ENCODE measurements at places on chromosomes 13 and 19. TPM values are rescaled to one million over a fixed set of nuclear protein-coding genes. Genes with fewer than 3 reads are reported as not detected.
A peak's percentile ranks its signal among the peaks of the same experiment; 100 is the strongest.

Gene VRK3
- total RNA-seq = 33.6 TPM

GRCh38 chr13:99982731-99983498, 1.3 kb downstream of the ZIC2 start:
- no peak for DNase-seq

DNA sequence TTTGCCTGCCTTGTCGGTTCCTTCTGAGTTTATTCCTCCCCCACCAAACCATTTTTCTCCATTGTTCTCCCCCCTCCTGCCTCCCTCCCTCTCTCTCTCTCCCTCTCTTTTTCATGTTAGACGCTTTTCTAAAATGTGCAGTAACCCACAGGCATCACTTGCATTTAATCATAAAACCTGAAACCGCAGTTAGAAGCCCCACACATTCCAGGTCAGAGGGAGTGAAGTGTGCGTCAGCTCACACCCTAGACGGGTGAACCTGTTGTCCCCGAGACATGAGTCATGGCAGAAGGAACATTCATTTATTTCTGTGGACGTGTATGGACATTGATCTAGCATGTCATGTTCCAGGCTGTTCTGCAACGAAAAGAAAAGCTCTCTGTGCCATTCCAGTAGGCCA, 19.9 kb downstream of the ONECUT3 start:
- peak; percentile 52 for DNase-seq

Gene STK24
- 120 TPM for total RNA-seq

- no peak for DNase-seq
Observed at GRCh38 chr13:110923777-110924638, 9.1 kb upstream of the ANKRD10 start.

DNA sequence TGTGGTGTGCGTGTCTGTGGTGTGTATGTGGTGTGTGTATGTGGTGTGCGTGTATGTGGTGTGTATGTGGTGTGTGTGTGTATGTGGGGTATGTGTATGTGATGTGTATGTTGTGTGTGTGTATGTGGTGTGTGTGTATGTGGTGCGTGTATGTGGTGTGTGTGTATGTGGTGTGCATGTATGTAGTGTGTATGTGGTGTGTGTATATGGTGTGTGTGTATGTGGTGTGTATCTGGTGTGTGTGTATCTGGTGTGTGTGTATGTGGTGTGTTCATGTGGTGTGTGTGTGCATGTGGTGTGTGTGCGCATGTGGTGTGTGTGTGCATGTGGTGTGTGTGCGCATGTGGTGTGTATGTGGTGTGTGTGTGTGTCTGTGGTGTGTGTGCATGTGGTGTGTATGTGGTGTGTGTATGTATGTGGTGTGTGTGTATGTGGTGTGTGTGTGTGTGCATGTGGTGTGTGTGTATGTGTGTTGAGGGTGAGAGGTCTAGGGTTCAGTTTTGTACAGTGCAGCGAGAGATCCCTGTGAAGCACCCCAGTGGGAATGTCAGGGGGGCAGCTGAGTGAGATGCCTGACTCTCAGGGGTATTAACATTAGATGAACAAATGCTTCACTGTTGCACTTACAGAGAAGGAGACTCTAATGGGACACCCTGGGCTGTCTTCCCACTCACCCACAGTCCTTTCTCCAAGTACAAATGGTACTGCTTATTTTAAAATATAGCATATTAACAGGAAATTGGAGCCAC, 61.3 kb upstream of the MEDAG start:
- DNase-seq = no peak

Gene ZNF627
- 12.5 TPM for total RNA-seq

DNA sequence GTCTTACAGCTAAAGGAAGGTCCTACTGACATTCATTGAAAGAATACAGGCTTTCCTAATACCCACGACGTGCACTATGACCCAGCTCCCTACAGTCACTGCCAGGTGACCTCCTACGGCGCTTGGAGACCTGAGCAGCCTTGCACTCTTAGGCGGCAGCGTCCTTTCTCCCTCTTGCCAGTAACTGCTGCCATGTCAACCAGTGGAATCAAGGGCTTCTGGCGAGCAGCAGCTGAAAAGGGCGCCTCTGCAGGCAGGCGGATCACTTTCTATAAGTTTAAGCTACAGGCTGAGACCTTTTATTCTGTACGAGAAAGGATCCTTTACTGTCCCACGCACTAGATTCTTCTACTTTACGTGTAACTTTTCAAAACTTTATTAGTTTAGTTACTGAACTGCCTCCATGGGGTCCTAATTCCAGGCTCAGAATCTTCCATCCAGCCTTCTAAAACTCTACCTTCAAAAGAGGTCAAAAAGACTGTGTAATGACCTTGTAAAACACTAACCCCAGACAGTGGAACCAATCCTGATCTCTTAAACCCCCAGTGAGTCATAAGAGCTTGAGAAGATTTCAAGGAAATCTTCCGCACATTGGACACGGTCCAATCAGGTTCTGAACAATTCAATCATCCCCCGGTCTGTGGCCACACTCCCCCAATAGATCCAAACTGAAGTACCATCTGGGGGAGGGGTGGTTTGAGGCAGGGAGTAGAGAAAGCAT, 1.9 kb downstream of the KCTD12 start:
- DNase-seq = no peak

DNA sequence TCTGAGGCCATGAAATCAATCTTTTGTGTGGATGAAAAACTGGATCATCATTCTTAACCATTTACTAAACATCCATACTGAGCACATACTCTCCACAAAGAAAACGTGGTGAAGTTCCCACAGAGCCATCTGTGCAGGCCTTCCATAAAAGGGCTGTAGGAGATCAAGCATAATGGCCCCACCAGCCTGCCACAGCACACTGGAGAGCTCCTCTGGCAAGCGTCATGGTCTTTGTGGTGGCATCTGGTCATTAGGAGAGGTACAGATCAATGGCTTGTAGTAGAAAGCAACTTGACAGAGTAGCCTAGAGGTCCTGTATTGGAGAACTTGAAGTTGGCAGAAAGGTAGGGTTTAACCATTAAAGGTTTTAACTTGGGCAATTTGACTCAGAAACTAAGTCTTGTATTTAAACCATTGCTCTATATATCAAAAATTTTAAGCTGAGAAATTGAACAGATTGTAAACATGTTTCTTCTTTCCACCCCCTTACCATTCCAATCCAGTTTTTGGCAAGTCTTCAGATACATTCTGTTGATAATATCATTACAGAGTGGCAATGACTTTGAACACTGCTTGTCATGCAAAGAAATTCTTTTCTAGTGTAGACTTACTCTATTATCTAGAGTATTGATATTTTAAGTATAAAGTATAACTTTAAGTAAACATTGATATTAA, 128.3 kb downstream of the LMO7 start:
- no peak for DNase-seq

Gene IGFL1
- not detected for total RNA-seq

DNA sequence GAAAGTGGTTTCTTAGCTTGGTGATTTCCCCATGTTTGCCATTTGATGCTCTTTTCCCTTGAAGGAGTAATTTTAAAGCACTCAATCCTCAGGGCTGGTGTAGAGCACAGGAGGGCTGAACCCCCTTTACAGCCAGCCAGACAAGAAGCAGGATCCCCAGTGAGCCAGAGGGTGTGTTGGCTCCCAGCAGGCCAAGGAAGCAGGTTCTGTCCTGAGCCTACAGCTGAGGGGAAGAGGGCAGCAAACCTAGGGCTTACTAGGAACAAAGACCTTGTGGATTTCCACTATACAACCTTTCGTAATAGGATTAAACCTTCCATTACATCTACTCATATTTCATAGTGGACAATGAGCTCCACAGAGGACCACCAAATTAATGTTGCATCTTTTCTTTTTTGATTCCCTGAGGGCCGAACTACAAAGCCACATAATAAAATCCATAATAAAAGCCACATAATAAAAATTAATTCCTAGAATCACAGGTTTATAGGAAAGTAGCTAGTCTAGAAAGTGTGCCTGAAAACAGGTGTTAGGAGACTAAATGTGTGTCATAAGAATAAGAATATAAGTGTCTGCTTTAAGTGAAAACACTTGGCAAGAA, 300.2 kb downstream of the DCLK1 start:
- DNase-seq = no peak

Gene KIR2DL4
- not detected for total RNA-seq

DNA sequence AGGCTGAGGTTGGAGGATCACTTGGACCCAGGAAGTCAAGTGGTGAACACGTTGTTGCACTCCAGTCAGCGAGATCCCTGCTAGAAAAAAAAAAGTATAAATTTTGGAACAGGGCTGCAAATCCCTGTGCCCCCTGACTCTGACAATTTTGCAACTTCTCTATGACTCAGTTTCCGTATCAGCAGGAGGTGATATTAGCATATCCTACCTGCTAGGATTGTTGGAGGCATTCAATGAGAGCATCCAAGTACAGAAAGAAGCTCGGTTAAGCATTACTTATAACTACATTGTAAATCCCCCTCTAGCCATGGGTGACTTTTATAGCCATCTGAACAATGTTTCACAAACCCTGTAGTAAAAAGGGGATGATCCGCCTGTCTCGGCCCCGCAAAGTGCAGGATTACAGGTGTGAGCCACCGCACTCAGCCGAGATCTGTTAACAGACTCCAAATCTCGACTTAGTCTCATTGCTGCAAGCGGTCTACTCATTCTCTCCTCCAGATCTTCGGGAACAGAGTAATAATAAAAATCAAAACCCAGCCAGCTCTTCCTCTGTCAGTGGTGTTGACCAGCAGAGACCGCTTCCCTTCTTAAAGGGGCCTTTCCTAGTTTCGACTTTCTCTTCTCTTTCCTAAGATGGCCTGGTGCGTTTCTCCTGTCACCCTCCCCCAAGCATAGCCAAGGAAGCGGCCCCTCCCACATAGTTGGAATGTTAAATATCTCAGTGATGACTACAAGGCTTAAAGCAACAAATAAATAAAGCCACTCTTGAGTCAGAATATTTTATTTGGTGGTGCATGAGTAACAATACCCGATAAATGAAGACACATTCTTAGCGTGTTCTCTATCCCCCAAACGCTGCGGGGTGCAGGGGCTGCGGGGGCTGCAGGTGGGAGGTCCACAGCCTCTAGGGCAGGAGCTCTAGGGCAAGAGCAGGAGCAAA, 10.3 kb upstream of the BICRA start:
- DNase-seq = peak; percentile 84

DNA sequence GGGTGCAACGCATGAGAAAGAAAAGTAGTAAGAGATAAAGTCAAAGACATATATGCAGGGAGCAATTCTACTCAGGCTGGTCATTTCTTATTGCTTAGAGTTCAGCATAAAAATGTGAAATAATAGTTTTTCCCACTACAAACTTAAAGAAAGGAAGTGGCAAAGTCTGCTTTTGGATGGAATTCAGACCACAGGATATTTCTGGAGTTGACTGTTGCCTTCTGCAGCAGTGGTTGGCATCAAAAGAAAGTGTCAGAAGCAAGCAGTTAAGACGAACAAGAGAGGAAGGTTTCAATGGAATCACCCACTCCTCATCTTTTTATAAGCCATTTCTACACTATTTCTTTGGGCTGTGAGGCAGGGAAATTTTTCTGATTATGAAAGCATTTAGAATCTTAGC, 36.2 kb upstream of the TRPC4 start:
- DNase-seq = no peak

Gene ZNF836
- total RNA-seq = 3.0 TPM

GRCh38 chr13:82292334-82292733, 1589.9 kb downstream of the SLITRK1 start:
- DNase-seq = no peak

DNA sequence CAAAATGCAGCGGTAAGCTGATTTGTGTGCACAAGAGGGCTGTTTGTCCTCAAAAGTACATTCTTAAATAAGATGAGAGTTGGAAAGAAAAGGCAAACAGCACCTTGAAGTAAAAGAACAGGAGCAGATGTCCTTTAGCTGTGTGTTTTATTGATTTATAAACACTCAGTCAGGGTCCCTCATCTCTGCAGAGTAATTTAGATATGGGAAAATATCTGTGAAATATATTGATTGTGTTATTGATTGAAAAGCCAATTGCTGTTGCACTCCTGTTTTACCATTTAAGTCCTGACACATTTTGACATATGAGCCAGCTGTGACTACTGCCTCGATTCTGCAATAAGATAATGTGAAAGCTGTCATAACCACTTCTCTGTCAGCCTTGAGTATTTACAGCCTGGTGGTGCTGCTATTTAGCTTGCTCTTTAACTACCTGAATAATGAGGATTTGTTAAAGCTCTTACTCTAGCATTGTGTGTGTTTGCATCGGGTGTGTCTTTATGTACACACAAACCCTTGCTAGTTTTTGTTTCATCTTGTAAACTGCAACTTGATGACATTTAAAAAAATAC, 550.1 kb downstream of the DACH1 start:
- DNase-seq = no peak

Gene ATP8A2
- total RNA-seq = 3.2 TPM

Gene POLRMT
- total RNA-seq = 37.9 TPM

DNA sequence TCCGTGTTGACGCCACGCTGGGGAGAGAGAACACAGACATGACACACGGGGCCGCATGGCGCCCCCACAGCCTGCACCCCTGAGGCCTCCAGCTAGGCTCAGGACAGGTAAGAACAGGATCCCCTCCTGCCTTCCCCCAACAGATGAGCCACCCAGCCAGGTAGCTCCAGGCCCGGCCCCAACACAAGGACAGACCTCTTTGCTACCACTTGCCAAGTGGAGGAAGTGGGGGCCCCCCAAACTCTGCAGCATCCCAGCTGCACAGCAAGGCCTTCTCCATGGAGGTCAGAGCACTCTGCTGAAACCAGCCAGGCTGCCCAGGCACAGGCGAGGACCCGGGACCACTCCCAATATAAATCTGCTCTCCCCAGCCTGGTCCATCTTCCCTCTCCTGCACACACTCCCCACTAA, 31.5 kb downstream of the PEPD start:
- no peak for DNase-seq

GRCh38 chr13:76993021-76993420, 1.1 kb downstream of the CLN5 start:
- DNase-seq = no peak

DNA sequence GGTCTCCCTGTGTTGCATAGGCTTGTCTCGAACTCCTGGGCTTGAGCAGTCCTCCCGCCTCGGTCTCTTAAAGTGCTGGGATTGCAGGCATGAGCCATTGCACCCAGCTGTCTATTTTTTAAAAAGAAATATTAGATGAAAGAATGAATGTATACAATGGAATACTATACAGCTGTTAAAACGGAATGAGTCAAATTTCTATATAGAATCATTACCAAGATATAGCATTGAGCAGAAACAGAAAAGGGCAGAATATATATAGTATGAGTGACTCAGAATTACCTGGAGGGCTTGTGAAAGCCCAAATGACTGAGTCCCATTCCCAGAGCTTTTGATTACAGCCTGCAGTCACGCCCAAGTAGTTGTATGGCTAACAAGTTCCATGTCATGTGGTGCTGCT, 4.4 kb downstream of the DACT3 start:
- no peak for DNase-seq

Gene NLRP4
- not detected for total RNA-seq

Gene PTH2
- not detected for total RNA-seq

GRCh38 chr13:20350382-20350763, 118.3 kb upstream of the GJB6 start:
- DNase-seq = no peak

Gene AMER2
- 0.29 TPM for total RNA-seq

Measured in epithelial cell of proximal tubule (primary cell).